HCT116 (cell line): ENCODE measurements at places on chromosomes 12 and 14.

GRCh38 chr12:118185602-118186397, 49.9 kb downstream of the PEBP1 start:
- no peak for DNase-seq

GRCh38 chr14:94850309-94851211, 80.6 kb upstream of the GSC start:
- DNase-seq = no peak

GRCh38 chr14:89284333-89285058, 132.5 kb downstream of the FOXN3 start:
- DNase-seq = no peak

DNA sequence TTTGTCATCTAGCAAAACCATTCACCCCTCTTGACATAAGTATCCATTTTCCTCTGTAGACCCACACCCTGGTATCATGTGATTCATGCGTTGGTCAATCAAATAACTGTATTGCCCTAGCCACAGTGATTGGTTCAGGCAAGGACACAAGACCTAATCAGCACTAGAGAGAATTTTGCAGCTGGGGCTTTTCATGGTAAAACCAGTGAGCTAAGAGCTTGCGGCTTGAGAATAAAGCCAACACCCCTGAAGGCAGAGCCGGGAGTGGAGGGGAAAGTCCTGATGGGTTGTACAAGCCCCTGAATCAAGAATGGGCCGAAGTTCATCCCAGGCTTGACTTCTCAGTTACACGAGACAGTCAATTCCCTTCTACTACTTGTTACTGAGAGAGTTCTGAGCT, 33.2 kb upstream of the LTBP2 start:
- no peak for DNase-seq

GRCh38 chr14:34966413-34966812, 16.4 kb upstream of the SRP54 start:
- DNase-seq = no peak

DNA sequence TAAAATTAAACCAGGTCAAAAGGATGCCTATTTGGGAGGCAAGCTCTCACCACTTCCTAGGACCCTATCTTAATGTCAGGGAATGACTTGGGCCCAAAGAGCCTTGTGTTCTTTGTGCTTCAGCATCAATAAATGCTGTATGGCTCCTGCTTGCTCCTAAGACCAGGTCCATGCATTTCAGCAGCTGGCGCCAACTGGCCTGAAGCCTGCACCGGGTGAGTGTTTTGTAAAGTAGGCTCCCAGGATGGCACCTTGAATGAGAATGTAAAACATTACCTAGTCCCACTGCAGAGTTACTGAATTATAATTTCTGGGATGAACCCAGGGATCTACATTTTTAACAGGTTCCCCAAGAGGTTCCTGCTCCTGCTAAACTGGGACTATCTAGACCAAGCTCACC, 16.1 kb upstream of the SLC38A4 start:
- DNase-seq = no peak

DNA sequence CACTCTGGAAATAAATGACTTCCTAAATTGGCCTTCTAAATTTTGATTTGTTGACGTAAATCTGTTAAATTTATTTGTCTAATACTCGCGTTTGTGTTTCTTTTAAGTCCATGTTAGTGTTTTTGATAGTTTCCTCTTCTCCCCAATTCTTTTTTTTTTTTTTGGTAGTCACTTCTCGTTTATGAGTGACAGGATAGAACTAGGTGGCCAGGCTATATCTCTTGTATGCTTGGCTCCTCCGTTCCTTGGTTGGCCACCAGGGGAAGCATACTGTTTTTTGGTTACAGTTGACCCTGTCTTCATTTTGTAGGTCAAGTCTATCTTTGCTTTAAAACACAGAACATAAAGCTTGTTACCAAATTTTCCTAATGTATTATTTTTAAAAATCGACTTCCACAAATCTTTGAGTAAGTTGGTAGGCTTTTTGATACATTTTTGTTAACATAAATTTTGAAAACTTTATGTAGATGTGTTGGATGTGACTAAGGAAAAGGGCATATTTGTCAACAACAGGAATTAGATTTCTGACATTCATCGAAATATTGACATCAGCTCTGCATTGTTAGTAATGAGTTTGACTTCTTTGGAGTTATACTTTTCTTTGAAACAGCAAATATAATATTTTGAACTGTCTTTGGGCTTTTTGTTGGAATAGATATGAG, 2.2 kb downstream of the RCOR1 start:
- peak; percentile 63 for DNase-seq

- DNase-seq = no peak
Observed at GRCh38 chr12:124411281-124411878, 116.5 kb downstream of the RFLNA start.

DNA sequence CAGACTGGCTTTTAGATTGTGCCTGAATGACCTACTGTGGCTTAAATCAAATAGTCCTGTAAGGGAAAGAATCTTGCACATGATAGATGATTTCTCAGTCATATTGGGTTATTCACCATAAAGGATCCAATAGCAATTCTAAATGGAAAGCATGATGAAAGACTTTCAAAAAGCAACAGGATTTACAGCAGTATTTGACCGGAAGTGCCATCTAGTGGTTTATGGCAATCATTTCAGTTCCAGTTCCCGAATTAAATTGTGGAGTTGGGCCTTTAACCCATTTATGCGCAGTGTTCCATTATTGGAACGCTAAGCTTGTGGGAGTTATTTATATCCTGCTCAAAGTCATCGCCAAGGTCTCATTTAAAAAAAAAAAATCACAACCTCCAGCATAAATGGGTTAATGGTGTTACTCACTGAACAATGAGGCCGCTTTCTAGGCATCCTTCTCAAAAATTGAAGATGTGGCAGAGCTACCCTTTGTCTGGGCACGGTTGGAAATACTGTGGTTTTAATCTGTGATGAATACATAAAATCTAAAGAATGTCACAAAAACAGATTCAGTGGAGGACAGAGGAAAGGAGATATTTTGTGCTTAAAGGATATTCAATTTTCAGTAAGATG, 60.8 kb upstream of the REP15 start:
- peak; percentile 44 for DNase-seq

- no peak for DNase-seq
Observed at GRCh38 chr12:52534482-52534881, 14.3 kb upstream of the KRT5 start.
